ENCODE measurements at places on chromosomes 3 and 15. TPM values are rescaled to one million over a fixed set of nuclear protein-coding genes. Genes with fewer than 3 reads are reported as not detected.

- no peak for DNase-seq
Measured at GRCh38 chr3:58627570-58627885, 39.0 kb downstream of the FAM3D start.

GRCh38 chr3:107633327-107634098 lies 110.8 kb downstream of the BBX start:
- peak; percentile 21 for DNase-seq

DNA sequence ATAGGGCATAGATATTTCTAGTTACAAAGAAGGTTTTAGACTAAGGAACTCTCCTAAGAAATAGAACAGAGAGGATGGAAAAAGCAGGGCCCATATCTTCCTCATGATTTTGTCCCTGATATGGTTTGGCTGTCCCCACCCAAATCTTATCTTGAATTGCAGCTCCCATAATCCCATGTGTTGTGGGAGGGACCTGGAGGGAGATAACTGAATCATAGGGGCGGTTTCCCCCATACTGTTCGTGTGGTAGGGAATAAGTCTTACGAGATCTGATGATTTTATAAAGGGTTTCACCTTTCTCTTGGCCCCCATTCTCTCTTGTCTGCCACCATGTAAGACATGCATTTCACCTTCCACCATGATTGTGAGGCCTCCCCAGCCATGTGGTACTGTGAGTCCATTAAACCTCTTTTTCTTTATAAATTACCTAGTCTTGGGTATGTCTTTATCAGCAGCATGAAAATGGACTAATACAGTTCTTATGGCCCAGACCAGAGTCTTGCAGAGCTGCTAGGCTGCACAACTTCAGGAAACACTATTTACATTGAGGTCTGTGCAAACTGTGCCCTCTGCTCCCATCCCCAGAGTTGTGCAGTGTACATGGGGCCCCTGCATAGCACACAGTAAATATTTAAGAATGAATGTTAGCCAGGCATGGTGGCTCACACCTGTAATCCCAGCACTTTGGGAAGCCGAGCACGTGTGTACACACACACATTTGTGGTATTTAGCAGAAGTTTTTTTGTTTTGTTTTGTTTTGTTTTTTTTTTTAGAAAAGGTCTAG lies 20.3 kb upstream of the CA12 start:
- DNase-seq = no peak

GRCh38 chr3:85100316-85100715 lies 141.5 kb downstream of the CADM2 start:
- no peak for DNase-seq

KLHL40 gene
- total RNA-seq = not detected

ALDH1L1 gene
- 0.18 TPM for total RNA-seq
